ENCODE measurements at places on chromosomes 3 and 15.

- no peak for DNase-seq
Observed at GRCh38 chr3:165103616-165104015, 25.3 kb upstream of the SI start.

GRCh38 chr15:26061248-26061647, 198.1 kb upstream of the ATP10A start:
- no peak for DNase-seq

DNA sequence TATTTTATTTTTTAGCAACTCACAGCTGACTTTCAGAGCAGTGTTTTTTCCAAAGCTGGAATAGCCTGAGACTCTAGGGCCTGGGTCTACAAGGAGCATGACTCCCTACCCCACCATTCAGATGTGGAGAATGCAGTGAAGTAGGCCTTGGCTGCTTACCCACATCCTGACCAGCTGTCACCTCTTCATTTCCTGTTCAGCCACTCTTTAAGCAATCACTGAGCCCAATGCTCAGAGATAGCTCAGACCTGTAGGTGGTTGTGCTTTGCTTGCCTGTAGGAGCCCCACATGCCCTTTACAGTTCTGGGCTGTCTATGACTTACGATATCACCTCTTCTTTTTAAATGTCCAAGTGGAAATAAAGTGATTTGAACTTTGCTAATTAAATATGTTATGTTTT, 148.1 kb downstream of the NEK11 start:
- no peak for DNase-seq

- DNase-seq: no peak
Observed at GRCh38 chr15:43954181-43954621, 127.4 kb downstream of the WDR76 start.

DNA sequence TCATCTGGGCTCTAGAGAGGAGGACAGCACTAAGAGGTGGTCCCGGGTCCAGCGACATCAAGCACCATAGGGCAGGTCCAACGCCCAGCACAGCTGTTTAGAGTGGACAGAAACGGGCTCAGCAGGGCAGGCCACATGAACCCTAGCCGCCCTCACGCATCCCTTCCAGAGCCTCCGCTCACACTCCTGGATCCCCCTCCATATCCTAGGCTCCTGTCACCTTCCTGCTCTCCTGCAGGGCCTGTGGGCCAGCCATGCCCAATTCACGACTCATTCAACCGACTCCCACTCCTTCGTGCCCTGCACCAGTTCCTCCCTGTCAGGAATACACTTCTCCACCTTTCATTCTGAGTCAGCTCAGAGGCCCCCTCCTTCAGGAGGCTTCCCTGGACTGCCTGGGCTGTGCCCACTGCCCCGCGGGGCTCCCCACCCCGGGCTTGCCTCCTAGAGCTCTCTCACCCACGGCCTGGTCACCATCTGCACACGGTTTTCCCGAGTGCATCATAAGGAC, 90.2 kb downstream of the LINGO1 start:
- no peak for DNase-seq

All from activated CD8-positive, alpha-beta memory T cell treated with anti-CD3 and anti-CD28 coated beads for 48 hours (primary cell).